ENCODE measurements at places on chromosomes 5 and 9. TPM values are rescaled to one million over a fixed set of nuclear protein-coding genes. Genes with fewer than 3 reads are reported as not detected.

DNA sequence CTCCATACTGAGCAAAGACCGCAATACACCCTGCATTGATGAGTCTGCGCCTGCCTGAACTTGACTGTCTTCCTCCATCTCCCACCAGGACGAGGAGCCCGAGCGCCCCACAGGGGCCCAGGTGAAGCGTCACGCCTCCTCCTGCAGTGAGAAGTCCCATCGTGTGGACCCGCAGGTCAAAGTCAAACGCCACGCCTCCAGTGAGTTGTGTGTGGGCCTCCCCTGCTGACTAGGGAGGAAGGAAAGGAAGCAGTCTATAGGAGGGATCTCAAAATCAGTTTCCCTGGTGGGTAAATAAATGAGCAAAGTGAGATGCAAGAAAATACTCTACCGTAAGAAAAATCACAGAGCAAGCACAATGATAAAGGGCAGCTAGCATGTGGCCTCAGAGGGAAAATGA lies 22.8 kb upstream of the GRPEL2 start:
- DNase-seq = no peak

- no peak for DNase-seq
These were observed 72.8 kb upstream of the PARP8 start for GRCh38 chr5:50593681-50594080.

DNA sequence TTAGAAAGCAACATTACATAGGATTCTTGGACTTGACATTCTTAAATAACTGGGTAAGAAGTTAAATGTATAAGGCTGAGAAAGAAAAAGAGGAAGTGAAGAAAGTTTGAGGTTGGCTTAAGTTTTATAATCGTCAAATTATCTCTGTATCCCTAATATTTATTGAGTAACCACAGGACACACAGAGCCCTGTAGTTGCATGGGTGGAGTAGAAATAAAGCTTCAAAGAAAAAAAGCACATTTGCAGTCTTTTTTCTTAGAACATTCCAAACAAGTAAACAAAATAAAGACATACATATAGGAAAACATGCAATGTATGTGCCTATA lies 137.0 kb downstream of the CCDC192 start:
- DNase-seq = no peak

GRCh38 chr5:79663212-79663611 lies 26.4 kb upstream of the CMYA5 start:
- DNase-seq = no peak

DNA sequence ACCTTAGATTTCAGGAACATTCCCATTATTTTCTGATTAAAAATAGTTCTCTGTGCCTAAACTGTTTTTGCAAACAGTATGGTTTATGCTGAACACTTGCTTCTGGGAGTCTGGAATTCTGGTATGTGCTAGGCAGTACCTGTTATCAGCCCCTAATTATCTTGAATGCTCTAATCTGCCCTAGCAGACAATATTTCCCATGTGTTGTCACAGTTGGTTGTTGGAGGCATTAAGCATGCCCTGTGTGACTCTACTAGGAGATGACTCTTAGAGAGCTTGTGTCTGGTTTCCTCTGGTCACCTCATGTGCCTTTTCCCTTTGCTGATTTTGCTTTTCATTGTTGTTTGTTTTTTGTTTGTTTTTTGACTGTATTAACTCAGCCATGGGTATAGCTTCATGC lies 36.6 kb downstream of the UHRF2 start:
- DNase-seq = no peak

DNA sequence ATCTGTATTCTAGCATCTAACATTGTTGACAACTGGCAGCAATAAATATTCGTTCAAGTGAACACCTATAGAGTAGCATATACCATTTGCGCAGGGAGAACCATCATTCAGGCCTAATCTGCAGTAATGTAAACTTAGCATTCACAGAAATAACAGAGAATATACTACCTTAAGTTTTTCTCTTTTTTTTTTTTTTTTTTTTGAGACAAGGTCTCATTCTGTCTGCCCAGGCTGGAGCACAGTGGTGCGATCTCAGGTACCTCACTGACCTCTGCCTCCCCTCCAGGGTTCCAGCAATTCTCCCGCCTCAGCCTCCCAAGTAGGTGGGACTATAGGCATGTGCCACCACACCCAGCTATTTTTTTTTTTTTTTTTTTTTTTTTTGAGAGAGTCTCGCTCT lies 12.1 kb downstream of the UBAP2 start:
- no peak for DNase-seq

DNA sequence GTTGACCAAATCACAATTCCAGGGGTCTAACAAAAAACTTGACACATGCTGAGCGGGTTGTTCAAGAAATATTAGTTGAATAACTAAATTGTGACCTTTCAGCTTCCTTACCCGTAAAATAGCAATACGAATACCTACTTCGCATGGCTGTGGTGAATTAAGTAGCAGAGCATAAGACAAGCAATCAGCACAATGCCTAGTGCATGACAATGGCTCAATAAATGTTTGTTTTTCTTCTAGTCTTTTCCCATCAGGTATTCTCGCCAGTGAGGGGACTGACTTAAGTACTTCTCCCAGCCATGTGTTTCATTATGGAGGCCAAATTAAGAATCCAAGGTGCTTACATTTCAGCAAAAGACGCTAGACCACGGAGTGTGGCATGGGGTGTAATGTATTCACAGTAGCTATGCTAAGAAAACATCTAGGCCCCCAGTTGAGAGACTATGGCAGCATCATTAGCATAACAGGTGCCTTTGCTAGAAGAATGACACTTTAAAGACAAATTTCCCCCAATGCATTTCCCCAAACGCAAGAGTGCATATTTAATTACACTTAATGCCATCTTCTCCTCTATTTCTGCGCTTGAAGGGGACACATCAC lies 145.9 kb downstream of the ASTN2 start:
- DNase-seq = no peak

GRCh38 chr5:135069016-135069770 lies 35.2 kb upstream of the PITX1 start:
- no peak for DNase-seq

DNA sequence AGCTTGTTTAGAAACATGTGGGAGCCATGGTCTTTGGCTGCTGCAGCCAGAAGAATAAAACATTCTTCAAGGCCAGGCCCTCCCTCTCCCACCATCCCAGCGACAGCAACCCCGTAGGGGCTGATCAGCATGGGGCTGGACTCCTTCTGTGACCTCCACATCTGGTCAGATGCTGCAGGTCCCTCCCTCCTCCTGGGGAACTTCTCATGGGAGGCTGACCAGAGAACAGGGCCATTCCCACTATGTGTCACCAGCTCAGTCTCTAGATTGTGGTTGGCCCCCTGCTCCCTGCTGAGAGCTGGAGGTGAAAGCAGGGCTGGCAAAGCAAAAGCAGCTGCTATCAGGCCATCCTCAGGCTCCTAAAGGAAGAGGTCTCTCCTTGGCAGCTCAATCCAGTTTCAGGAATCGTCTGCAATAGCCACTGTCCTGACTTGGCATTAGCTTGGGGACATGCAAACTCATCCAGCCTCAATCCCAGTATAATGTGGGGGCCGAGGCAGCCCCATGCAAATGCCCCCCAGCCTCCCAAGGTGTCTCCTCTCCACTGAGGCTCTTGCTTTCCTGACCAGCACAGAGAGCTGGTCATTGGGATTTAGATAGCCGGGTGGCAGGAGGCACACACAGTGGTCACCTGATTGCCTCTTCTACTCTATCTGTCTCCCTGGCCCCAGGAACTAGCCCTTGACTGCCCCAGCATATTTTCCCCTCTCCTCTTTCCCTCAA lies 81.5 kb downstream of the NRG2 start:
- no peak for DNase-seq

KIF20A gene
- total RNA-seq = 51.0 TPM

Measured in G401 (cell line).